ENCODE measurements at places on chromosomes 11 and 22.

- peak; percentile 81 for DNase-seq
Measured at GRCh38 chr22:27032091-27032761, 374.8 kb downstream of the MIAT start.

DNA sequence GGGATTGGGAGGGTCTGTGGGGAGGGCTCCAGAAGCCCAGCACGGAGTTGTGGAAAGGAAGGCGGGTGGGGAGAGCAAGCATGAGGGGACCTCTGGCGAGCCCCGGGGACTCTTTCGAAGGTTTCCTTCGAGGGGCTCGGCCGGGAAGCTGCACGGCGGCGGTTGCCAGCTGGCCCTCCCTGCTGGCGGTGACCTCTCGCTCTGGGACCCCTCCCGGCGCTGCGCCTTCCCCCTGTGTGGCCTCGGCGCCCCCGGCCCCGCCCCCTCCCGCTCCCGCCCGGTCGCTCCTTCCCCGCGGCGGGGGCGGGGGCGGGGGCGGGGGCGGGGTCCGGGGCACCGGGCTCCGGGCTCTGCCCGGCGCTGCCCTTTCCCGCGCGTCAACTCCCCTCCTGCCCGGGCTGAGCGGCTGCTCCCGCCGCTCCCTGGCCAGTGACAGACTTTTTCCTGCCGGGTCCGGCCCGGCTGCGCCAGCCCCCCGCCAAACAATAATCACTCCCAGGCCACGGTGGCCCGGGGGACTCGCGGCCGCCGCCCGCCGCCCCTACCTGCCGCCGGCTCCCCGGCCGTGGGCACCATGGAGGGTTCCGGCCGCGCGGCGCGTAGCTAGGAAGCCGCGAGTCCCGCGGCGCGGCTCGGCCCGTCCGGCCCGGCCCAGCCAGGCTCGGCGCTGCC is 941 bp downstream of the CLCF1 start:
- DNase-seq, result no peak

DNA sequence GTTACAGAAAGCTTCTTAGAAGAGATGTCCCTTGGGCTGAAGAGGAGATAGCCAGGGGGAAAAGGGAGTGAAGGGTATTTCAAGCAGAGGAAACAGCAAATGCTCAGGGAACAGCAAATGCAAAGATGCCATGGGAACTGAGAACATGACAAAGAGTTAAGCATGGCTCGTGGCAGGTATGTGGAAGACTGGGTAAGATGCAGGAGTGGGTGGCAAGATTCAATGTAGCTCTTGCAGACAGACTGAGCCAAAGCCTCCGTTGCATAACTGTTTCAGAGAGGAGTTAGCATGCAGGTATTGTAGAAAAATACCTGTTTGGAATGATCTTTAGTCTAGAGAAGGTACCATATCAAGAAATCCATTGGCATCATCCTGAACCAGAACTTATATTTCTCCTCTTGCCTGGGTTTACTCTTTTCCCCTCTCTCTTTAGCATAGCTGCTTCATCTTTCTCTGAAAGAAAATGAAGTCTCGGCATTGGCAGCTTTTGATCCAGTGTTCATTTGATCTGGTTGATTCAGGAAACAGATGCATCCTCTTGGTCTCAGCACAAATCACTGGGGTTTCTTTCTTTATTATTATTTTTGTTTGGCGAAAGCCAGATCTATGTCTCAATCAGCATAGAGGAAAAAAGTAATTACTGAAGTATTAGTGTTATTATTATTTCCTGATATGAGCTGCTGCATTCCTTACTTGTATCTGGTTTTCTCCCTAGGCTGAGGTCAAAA is 41.7 kb upstream of the NUP160 start:
- no peak for DNase-seq

GRCh38 chr22:38572065-38572464 is 2.1 kb upstream of the DMC1 start:
- peak; percentile 4 for DNase-seq

GRCh38 chr22:46068593-46069491 is 81.5 kb upstream of the PPARA start:
- DNase-seq, result no peak
